ENCODE measurements at places on chromosomes 3 and 15.
A peak's percentile ranks its signal among the peaks of the same experiment; 100 is the strongest.

GRCh38 chr15:77060546-77060945, 10.4 kb downstream of the TSPAN3 start:
- DNase-seq: no peak

DNA sequence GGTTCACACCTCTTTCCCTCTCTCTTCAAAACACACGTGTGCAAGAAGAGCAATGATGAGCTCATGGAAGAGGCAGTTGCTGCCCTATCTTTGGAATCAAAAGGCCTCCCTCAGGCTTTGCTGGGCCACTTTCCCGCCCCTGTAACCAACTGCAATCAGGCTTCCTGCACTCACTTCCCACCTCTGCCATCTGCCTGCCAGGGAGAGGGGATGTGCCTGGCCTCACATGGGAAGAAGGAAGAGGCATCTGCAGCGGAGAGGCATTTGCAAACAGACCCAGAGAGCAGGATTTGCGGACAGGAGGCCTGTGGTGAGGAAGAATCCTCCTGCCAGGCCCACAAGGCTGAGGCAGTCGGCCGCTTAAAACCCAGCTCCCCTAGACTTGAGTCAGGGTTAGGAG, 175.6 kb upstream of the ATP10A start:
- DNase-seq: no peak

- no peak for DNase-seq
Measured at GRCh38 chr3:22835041-22835440, 368.1 kb upstream of the UBE2E2 start.

GRCh38 chr15:54675241-54675640, 521.5 kb downstream of the RSL24D1 start:
- no peak for DNase-seq

DNA sequence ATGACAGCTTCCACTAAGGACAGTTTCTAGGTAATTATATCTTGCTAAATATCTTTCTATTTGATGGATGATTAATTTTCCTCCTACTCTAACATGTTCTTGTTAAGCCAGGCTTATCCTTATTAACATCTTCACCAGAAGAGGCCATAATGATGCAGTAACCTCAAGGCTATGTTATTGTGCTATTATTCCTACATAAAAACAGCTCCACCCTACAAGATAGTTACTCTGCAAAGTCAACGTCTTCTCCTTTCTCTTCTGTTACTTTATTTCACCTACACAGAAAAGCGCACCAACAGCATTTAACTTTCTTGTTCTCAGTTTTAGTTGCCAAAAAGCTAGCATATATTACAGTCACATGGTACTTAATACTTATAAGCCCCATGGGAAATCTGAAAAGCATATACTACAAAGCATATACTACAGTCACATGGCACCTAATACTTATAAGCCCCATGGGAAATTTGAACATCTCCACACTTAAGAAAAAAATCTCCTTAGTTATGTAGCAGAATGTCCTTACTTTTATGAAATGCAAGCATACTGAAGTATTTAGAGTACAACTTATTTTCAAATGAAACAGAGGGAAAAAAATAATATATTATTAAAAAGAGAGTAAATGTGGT, 13.4 kb downstream of the ADAM10 start:
- DNase-seq: no peak

- DNase-seq: no peak
Measured at GRCh38 chr15:91866971-91867372, 13.5 kb downstream of the SLCO3A1 start.

- no peak for DNase-seq
Measured at GRCh38 chr3:164224126-164224525, 854.2 kb downstream of the SI start.

GRCh38 chr3:25678581-25678980, 13.9 kb upstream of the TOP2B start:
- no peak for DNase-seq

DNA sequence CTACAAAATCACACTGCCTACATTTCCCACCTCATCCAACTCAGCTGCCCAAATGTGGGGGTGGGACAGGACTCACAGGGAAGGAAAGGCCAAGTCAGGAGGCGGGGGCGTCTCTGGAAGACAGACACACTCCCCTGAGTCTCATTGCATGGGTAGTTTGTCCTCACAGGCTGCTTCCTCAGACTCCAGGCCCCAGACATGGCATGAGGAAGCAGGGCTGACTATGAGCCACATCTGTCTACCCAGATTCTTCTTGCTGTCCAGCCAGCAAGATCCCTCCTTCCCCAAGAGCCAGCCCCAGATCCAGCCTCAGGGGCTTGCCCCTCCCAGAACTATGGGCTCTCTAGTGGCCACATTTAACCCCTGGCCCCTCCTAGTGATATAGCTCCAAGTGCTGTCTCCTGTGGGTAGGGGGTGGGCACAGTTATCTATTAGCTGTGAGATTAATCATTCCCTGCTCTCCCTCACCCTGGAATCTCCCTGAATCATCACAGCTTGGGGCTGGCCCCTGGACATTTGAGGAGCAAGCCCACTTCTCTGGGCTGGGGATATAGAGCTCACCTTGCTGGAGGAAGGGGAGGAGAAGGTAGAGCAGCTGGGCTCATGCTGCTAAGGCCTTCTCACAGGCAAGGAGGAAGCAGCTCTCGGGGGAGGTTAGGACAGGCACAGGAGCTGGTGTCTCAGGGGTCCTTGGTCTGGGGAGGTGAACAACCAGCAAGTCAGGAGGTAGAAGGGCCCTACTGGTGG, 2.1 kb upstream of the CCDC33 start:
- no peak for DNase-seq

DNA sequence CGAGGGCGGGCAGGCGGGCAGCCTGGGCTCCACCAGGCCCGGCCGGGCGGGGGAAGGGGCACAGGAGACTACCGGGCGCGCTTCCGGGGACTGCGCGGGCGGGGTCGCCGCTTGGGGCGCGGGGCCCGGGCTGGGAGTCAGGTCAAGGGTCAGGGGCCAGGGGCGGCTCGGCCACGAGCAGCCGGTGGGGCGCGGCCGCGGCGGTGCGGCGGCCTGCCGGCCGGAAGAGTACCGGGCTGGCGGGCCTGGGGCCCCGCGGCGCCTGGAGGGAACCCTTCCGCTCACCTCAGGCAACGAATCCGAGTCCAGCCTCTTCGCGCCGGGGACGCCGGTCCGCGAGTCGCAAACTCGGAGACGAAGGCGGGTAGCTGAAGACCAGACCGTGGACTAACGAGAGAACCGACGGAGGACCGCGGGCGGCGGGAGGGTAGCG, 225 bp downstream of the RHOA start:
- DNase-seq: peak; percentile 48

DNA sequence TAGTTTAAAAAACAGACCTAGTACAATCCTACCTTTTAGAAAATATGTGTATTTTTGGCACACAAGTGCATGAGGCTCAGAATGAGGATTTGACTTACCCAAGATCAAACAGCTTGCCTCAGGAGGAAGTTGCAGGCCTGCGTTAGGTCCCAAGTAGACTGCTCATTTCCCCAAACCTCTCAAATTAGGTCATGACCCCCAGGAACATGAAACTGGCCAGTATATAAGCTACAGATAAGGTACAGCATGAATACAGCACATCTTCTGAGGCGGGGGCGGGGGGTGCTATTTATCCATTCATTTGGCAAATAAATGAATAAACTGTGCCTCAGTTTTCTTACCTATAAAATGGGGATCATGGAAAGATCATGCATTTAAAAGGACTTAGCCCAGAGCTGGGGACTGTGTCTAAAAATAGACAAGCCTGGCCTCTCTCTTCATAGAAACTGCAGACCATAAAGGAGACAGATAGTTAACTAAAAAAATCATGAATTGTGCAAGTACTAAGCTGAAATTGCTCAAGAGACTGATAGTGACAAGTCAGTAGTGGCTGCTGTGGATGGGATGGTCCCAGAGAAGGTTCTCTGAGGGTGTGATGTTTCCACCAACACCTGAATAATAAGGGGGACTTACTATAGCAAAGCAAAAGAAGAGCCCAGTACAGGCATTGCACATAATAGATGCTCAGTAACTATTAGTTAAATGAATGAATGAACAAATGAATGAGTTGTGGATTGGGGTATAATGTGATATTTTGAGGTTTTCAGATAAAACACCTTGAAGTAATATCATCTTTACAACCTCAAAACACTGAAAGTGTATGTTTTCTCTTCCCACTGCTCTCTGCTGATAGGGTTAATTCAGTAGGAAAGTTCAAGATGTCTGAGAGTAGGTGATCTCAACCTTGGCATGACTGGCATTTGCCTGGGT, 258.5 kb upstream of the PROK2 start:
- DNase-seq: no peak

GRCh38 chr3:30073622-30074021, 532.8 kb upstream of the TGFBR2 start:
- DNase-seq: no peak

- no peak for DNase-seq
Measured at GRCh38 chr3:173891272-173892100, 493.9 kb downstream of the NLGN1 start.

- no peak for DNase-seq
Measured at GRCh38 chr3:154898443-154898842, 181.7 kb upstream of the MME start.

DNA sequence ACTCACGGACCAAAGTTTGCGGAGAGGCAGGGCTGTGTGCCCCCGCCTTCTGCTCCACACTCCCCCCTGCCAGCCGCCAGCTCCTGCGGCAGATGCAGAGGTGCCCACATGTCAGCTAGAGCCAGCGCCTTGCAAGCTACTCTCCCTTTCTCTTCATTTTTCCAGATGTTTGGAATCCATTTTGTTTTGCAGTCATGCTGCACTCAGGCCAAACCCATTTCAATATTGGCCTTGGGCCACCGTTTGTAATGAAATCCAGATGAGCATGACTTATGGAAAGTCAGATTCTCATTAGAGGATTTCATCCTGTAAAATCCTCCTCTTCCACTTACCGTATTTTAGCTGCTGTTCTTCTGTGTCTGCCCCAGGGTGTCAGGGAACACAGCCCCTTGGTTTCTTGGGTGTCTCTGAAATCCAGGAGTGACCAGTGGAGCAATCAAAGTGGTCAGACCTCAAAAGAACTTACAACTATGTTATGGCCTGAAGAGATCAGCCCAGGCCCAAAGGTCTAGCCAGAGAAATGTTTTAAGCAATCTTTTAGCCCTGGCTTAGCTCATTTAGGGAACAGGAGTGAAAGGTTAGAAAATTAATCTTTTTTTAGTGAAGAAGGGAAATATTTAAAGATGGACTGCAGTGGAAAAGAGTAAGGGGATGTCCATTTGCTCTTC, 65.8 kb downstream of the AAGAB start:
- DNase-seq: no peak

DNA sequence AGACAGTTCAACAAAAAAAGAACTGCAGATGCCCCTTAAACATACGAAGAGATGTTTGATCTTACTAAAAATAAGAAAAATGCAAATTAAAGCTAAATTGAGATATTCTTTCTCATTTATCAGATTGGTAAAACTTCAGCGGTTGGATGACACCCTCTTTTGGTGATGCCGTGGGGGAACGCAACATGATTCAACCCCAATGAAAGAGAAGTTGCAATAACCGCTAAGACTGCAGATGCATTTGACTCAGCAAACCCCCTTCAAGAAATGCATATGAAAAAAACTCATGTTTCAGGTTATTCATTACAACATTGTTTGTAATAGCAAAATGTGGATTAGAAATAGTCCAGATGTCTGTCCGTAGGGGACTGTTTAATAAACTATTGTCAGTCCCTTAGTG, 3.6 kb downstream of the KLHL6 start:
- no peak for DNase-seq

- DNase-seq: no peak
Measured at GRCh38 chr15:65389226-65389625, 11.4 kb upstream of the IGDCC3 start.
